Mucosa of gallbladder (tissue), 1 donor: ENCODE measurements at places on chromosomes 6 and 20. TPM values are rescaled to one million over a fixed set of nuclear protein-coding genes. Genes with fewer than 3 reads are reported as not detected.

The APOM gene
- total RNA-seq = 2.2 TPM

The HLA-DPB1 gene
- 174 TPM for total RNA-seq

The ADGRF5 gene
- total RNA-seq = 10.1 TPM

The HLA-DOA gene
- total RNA-seq = 8.4 TPM

The BPI gene
- 0.72 TPM for total RNA-seq

The GSTA3 gene
- not detected for total RNA-seq

The MICA gene
- total RNA-seq = 31.7 TPM

- DNase-seq = no peak
Measured at GRCh38 chr6:35356391-35356790, 14.0 kb downstream of the PPARD start.

DNA sequence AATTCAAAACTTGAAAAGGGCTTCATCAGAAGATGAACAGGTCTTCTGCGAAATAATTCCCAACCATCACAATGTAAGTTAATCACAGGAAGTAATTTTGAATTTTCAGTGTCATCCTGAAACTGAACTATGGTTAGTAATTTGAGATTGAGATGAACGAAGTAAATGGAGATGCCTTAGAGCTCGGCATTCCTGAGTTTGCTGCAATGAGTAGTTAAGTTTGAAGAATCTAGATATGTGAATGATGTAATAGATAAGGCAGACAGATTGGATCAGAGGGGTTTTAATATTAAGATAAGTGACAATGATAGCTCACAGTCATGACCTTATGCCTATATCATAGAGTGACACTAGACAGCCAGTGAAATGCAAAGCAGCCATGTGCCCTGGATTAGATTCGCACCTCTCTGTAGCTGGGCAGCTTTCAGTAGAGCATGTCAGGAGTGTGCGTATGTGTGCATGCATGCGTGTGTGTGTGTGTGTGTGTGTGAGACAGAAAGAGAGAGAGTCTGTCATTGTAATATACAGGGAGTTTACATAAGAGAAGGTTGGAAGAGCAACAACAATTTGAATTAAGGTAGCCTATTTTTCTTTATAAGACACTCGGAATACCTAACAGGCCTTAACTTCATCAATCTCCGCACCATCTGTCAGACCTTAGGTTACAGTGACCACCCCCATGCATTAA, 233.0 kb downstream of the GMPR start:
- DNase-seq = no peak

DNA sequence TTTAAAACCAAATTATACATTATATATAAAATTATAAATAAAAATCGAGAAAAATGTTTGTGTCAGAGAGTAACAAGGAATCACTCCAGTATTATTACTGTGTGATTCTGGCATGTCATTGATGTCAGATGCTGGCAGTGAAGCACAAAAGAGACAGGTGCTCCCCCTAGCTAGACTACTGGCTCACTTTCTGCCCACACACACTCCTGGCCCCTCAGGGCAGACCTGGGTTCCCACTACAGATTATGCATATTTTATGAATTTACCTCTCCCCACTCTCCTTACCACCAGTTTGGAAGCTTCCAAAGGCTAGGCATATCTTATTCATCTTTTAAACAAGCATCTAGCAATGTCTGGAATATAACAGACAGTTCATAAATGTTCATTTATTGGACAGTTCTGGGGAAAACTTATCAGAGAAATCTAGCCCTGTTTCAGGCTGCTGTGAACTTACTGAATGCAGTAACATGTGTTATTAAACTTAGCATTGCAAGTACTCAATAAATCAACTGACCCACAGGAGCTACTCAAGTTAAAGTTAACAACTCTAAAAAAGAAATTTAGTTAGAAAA, 12.8 kb downstream of the SNX3 start:
- DNase-seq = no peak

DNA sequence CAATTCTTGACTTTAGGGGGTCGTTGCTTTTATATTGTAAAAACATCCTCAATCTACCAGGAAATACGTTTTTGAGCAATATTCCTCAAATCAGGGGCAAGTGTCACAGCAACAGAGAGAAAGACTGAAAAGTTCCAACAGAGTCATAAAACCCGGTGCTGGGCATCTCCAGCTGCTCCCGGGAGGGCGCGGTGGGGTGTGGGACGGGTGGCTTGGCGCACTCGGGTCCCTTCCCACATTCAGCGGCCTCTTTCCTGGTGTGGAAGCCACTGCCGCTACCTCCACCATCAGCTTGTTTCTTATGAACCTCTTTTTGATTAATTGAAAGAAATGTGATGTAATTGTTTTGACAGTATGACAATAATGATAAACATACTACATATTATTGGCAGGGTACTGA, 98.2 kb downstream of the IRF4 start:
- DNase-seq = no peak

GRCh38 chr20:19648024-19648423, 110.0 kb upstream of the RIN2 start:
- no peak for DNase-seq

GRCh38 chr6:101747160-101747559, 353.7 kb downstream of the GRIK2 start:
- no peak for DNase-seq

- no peak for DNase-seq
Measured at GRCh38 chr20:41405436-41405835, 38.8 kb upstream of the EMILIN3 start.

- no peak for DNase-seq
Measured at GRCh38 chr20:23691675-23692074, 2.8 kb upstream of the CST4 start.

- DNase-seq = no peak
Measured at GRCh38 chr6:16473184-16473907, 235.0 kb downstream of the GMPR start.

DNA sequence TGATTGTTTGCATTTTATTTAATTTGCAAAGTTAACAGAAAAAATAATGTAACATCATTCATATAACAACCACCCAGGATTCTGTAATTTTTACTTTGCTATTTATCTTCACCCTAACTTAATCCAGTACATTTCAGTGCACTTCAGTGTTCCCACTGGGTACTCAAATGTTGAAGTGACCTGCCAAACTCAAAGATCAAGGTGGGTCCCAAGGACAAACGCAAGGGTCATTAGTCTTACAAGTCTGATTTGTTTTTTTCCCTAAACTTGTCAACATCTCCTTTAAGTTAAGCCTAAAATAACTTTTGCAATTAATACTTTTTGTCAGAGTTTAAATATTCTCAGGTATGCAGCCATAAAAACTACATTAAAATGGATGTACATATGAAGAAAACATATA, 53.0 kb downstream of the MOXD1 start:
- DNase-seq = no peak

DNA sequence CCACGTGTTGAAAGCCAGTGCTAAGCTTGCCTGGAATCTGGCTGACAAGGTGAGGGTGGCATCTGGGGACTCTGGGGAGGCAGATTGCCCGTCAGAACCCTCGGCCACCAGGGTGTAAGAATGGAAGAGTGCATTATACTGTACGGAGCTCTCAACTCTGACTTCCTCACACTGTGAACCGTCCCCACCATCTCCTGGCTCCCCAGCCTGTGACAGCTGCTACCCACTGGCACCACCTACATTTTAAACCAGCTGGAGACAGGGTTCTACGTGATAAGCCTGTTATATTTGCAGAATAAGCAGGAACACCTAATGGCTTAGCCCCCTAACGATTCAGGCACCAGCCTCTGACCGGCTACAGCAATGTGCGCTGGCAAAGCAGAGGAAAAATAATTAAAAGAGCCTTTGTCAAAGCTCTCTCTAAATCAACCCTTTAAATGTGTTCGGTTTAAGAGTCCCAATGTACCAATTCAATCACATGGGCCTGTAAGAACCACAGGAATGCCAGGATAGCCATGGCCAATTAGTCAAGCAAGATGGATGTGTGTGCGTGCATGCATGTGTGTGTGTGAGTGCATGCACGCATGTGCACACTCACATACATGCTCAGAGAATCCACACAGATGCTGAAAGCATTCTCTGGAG, 89.1 kb upstream of the TAB2 start:
- no peak for DNase-seq

DNA sequence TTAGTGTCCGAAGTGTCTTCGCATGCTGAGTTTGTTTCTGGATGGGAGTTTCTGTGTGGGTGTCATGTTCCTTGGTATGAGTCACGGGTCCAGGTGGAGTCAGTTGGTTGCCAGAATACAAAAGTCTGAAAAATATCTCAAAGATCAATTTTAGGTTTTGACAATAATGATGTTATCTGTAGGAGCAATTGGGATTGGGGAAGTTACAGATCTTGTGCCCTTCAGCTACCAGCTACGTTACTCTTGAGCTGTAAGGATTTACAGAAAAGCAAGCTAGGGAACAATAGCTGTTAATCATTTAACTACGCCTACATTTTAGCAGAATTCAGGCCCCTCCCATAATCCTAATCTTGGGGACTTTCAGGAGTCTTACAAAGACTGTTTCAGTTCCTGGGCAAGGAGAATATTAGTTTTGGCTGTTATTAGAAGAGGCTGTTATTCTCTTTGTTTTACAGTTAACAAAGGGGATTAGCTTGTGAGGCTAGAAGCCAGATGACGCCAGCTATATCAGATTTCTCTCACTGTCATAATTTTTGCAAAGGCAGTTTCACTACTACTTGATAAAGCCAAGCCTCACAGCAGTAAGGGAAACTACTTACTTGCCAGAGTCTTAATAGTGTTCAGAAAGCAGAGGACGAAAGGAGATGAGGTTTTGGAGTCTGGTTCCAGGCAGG, 15.4 kb upstream of the SLC22A16 start:
- DNase-seq = no peak

DNA sequence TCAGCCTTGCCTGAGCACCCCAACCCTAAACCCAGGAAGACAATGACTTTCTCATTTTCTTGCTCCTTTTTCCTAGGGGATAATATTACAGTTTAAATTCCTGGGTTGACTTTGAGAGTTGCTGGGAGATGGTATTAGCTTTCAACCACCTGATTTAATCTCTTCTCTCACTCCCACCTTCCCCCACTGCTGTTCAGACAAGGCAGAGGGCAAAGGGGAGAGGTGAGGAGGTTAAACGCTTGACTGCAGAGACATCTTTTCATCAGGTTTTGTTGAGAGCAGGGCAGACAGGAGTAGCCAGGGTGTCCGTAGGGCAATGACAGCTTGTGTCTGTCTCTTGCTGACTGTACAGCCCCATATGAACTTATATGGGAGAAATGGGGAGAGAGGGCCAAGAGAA, 811.2 kb downstream of the MAFB start:
- DNase-seq = no peak

- DNase-seq = no peak
Measured at GRCh38 chr6:149052350-149053106, 265.0 kb upstream of the TAB2 start.

DNA sequence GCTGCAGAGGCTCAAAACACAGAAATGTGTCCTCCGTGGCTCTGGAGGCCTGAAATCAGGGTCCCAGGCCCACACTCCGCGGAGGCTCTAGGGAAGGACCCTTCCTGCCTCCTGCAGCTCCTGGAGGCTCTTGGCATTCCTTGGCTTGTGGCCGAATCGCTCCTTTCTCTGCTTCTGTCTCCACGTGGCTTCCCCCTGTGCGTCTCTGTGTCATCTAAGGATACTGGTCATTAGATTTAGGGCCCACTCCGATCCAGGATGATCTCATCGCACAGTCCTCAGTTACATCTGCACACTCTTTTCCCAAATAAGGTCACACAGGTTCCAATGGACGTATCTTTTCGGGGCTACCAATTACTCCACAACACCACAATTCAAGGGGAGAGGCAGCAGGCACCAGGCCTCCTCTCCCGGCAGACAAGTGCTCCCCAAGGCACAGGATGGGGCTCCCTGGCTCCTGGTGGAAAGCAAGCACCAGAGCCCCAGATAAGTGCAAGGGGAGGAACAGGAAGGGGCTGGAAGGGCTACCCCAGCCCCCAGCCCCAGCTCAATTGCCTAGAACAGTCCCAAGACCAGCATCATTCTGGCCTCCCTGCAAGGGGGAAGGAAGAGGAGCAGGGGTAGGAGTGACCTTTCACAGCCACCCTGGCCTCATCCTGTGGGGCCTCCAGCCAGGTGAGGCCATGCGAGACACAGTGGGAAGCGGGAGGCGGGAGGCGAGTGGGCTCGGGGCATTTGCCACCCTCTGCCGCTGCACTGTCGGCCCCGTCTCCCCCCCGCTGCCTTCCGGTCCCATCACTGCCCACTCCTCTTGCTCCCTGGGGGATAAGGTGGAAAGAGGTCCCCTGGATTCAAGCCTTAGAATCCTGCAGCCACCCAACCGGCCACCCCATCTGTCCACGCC, 16.3 kb downstream of the NTSR1 start:
- DNase-seq = no peak

DNA sequence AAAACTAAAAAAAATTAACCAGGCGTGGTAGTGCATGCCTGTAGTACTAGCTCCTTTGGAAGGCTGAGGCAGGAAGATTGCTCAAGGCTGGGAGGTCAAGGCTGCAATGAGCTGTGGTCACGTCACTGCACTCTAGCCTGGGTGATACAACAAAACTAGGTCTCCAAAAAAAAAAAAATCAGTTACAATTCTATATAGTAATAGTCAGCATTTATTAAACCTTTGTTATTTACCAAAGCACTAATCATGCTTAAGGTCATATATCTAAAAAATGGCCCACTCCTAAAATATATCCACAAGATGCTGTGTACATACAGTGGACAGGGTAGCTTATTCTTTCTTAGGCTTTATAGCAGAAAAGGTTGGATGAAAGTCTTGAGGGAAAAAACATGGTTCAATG, 152.4 kb downstream of the TFAP2A start:
- DNase-seq = no peak

DNA sequence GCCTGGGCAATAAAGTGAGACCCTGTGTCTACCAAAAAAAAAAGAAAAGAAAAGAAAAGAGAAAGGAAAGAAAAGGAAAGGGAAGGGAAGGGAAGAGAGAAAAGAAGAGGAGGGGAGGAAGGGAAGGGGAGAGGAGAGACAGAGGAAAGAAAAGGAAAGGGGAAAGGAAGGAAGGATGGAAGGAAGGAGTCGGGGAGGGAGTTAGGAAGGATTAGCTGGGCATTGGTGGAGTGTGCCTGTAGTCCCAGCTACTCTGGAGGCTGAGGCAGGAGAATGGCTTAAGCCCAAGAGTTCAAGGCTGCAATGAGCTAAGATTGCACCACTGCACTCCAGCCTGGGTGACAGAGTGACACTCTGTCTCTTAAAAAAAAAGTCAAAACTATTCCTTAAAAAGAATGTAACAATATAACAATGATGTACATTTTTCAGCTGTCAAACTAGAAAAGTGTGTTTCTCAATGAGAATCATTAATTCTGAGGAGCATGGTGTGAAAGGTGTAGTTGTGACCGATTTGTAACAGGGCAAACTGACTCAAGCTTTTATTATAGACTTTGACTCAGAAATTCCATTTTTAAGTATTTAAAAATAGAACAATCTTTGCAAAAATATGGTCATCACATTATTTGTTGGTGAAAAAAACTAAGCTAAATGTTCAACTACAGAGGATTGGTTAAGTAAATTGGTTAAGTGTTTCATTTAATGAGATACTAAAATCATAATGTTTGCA, 14.7 kb downstream of the SNRPB start:
- no peak for DNase-seq
